ENCODE measurements at places on chromosomes 4 and X.

DNA sequence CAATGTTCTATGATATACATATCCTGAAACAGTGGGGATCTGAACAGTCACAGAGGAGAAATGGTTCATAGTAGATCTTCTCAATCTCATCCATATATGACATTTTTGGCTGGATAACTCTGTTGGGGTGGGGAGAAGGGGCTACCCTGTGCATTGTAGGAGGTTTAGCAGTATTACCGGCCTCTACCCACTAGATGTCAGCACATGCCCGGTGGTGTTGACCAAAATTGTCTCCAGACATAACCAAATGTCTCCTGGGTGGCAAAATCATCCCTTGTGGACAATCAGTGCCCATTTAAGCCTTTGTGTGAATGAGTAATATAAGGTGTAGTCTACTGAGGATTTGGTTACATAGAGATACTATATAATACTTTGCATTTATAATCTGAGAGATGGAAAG, 89.9 kb downstream of the PLS3 start:
- DNase-seq: no peak

GRCh38 chr4:27168783-27169182, 308.1 kb downstream of the STIM2 start:
- DNase-seq: no peak

DNA sequence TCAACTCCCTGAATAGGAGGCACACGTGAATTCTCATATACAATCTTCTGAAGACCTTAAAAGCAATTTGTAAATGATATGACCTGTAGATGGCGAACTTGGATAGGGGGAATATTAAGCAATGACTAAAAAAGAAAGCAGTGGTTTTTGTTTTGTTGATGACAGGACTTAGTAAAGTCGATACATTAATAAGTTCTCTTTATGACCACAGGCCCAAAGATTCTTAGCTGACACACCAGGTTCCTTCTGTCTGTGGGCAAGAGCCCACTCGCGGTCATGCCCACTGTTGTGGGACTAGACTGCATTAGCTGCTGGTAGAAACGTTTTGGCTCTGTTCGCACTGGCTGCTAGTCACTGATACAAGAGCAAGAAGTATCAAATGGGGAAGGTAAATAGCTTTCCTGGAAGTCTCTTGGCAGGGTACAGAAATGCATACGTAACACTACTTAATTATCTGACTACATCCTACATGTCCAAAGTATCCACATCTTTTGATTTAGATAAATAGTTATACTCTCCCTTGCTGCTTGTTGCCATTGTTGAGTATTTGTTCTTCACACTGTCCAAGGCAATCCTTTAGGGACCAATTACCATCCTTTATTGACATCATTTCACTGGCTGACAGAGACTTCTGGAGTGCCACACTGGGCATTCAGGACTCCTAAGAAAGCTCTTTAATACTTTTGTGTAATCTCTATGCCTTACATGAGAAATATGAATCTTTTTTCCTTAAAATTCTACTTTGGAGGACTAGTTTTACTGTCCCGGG, 31.0 kb downstream of the ALPK1 start:
- no peak for DNase-seq

DNA sequence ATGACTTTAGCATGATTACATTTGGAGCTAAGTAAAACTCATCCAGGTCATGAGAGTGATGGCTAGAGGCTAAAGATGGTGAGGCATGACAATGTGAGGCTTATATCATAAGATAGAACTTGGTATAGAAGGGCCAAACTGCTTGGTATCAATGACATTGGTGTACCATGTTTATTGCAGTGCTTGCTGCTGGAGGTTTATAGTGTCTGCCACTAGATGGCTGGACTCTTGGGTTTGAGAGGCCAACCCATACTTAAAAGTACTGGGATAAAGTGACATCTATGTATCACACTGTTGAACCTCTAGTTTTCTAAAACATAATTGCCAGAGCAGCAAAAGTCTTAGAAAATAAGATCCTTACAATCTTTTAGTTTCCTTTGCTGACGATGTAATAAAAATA, 83.0 kb upstream of the TACR3 start:
- DNase-seq: no peak

GRCh38 chr4:109816082-109816442, 500 bp downstream of the GAR1 start:
- DNase-seq: peak; percentile 4

GRCh38 chr4:81506731-81507130, 35.0 kb upstream of the RASGEF1B start:
- DNase-seq: no peak

DNA sequence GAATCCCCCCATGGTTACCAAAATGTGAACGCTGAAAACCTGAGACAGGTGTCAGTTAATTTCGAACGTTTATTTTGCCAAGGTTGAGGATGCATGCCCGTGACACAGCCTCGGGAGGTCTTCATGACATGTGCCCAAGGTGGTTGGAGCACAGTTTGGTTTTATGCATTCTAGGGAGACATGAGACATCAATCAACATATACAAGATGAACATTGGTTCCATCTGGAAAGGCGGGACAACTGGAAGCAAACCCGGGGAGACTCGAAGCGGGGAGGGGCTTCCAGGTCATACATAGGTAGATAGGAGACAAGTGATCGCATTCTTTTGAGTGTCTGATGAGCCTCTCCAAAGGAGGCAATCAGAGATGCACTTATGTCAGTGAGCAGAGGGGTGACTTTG, 11.0 kb upstream of the SH3BP2 start:
- DNase-seq: no peak

- DNase-seq: no peak
Observed at GRCh38 chrX:136531951-136532350, at the start of gene VGLL1. Gene VGLL1 (plus strand): TSS chrX:136532215. CDS start chrX:136536021, 3,806 bp downstream.

DNA sequence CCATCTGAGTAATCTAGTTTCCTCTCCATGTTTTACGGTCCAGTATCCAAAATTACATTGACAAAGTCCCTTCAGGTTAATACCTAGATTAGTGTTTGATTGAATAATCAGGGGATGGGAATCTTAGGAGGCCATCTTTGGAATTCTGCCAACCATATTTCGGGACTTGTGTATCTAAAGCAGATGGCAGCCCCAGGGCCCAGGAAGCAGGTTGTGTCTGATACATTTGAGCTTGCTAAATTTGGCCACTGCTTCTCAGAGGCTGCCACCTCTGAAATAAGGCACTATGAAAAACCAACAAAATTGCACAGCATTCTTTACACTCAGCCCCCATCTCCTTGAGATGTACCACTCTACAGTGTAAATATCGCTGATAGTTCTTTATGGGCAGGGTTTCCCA, 102.1 kb downstream of the ASB9 start:
- no peak for DNase-seq

GRCh38 chr4:36123906-36124305, 120.4 kb downstream of the ARAP2 start:
- no peak for DNase-seq

DNA sequence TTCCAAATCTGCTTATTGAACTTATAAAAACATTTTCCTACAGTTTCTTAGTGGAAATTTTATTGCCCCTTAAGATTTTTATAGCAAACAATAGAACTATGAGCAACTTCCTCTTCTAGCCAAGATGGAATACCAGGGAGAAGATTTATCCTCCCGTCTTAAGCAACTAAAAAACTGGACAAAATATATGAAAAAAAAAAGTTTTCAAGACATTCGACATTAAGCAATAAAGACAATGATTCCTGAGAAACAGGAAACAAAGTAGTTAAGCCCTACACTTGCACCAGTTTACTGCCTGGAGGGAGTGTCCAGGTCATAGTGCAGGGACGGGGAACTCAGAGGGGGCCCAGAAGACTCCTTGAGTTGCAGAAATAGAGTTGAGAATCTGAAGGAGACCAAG, 516.1 kb upstream of the DIPK2B start:
- no peak for DNase-seq

DNA sequence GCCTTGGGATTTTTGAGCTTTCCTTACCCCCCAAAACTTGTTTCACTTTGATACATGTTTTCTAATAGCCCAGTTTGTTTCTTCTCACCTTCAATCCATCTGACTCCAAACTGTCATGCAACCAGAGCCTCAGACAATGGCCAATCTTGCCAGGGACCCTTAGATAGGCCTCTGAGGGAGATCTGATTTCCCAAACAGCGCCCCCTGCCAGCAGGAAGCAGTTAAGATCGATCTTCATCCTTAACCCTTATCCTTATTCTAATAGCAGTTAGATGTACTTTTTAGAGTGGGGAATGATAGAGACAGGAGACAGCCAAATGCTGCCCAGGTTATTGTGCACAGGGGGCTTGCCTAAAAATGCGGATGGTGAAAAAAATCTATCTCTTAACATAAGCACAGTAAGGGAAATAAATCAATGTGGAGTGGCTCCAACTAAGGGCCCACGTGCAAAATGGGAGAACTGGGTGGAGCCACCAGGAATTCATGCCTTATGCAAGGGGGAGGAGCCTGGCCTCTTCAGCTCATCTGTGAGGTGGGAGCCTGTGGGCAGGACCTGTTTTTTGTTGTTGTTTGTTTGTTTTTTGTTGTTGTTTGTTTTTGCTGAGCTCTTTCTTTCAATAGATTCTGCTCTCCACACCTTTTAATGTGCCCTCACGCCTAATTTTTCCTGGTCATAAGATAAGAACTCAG, 833.6 kb upstream of the AGA start:
- DNase-seq: no peak

GRCh38 chrX:114580336-114580735, 3.5 kb upstream of the HTR2C start:
- DNase-seq: no peak

DNA sequence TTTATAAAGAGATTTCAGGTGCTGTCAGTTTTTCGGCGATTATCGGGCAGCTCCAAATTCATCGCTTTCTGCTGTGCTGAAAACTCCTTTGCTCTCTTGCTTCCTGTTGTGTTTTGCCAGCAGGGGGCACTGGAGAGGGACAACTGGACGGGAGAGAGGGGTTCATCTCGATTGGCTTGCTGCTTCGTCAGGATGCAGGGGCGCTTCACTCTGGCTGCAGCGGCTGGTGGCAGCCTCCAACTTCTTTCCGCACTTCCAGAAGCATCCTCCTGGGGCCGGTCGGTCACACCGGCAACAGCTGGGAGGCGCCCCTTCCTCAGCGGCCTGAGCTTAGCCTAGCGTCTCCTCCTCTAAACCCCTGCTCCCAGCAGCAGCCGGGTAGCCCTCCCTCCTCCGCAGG, 29.5 kb downstream of the MSL3 start:
- peak; percentile 28 for DNase-seq

DNA sequence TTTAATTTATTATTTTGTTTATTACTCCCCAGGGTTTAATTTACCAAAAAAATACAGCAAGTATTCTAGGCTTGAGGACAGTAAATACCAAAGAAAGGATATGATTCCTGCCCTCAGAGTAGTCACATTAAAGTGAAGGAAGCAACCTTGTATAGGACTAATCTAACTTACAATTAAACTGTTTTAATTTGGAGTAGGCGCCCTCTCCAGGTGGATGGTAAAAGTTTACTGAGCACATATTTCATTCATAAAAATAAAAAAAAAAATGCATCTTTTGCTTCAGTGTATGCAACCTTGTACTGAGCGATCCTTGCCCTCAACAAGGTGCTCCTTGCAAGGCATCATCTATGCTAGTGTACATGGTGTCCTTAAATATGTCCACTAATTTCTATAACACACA, 72.0 kb upstream of the MAGEB16 start:
- no peak for DNase-seq

GRCh38 chr4:3491681-3492405, 28.7 kb downstream of the DOK7 start:
- DNase-seq: no peak

- no peak for DNase-seq
Observed at GRCh38 chrX:16665089-16665488, 15.1 kb downstream of the S100G start.

GRCh38 chr4:105440890-105441289, 33.0 kb downstream of the PPA2 start:
- no peak for DNase-seq

DNA sequence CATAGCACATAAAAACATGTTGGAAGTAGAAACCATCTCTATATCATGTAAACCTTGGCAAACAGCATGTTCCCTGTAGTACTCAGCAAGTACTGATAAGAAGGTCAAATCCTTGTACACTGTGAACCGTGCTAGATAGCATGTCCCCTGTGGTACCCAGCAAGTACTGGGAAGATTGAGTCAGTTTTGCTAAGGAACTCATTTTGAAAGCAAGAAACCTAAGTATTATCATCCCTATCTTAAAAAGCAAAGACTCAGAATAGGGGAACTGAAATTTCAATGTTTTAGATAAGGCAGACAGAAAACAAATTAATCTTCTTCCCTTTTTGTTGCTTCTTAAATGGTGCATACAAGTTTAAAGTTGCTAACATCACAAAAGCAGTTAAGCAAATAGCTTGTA, 180.2 kb downstream of the RBM46 start:
- DNase-seq: no peak

DNA sequence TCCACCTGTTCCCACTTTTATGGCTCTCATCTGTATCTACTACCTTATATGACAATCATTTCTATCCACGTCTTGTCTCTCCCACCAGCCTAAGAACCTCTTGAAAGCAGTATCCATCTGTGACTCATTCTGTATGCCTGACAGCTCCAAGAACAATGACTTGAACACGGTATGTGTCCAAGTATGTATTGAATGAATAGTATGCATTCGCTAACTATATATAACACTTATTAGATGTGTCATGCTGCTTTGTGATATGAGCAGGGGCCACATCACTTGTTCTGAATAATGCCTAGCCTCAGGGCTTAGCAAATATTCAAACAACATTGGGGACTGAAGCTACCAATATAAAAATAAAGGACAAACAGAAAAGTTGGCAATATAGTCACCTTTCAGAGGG, 4.9 kb downstream of the OPHN1 start:
- no peak for DNase-seq

GRCh38 chr4:155675709-155676429, 9.2 kb downstream of the GUCY1A1 start:
- DNase-seq: no peak

- DNase-seq: no peak
Observed at GRCh38 chrX:67328476-67328875, 215.3 kb upstream of the AR start.

- DNase-seq: no peak
Observed at GRCh38 chrX:1507511-1508463, 29.2 kb downstream of the P2RY8 start.

DNA sequence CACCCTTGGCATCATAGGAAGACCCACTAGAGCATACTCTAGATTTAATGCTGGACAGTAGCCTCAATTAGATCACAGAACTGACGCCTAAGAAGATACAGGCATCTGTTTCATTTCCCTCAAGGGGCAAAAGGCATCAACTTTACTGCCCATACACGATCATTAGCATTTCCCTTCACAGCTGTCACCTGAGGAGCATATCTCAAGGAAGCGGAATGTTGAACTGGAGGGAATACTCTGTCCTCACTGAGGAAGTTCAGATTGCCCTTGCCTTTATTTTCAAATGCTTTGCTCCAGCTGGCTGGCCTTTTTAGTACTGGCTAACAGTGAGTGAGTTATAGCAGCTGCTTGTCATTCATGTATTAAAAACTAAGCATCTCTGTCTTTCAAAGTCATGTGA, 508.4 kb upstream of the GALNT7 start:
- no peak for DNase-seq

DNA sequence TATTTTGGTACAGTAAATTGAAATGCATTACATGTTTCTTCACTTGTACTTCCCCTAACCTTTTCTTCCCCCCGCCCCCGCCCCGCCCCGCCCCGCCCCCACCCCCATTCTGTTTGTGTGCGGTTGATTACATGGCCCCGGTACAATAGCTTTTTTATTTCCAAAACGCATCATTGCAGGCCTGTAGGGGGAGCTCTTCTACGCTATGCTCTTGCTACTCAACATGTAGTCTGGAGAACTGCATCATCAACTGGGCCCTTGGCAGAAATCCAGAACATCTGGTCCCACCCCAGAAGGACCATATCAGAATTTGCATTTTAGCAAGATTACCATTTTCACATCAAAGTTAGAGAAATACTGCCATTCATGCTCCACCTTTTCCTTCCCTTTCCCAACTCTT, 333.3 kb upstream of the DDX53 start:
- no peak for DNase-seq

Data from activated CD4-positive, CD25-positive, alpha-beta regulatory T cell (primary cell).